H9 (cell line): ENCODE measurements at places on chromosomes 2 and 18.

- no peak for DNase-seq
Observed at GRCh38 chr2:107775211-107775610, 51.5 kb upstream of the RGPD4 start.

- DNase-seq: no peak
Observed at GRCh38 chr2:66101206-66101605, 333.7 kb upstream of the MEIS1 start.

GRCh38 chr2:46915281-46915810 lies at the start of gene MCFD2:
MCFD2 (minus strand) TSS chr2:46915806; CDS start chr2:46909171, 6,635 bp downstream.
- no peak for DNase-seq

DNA sequence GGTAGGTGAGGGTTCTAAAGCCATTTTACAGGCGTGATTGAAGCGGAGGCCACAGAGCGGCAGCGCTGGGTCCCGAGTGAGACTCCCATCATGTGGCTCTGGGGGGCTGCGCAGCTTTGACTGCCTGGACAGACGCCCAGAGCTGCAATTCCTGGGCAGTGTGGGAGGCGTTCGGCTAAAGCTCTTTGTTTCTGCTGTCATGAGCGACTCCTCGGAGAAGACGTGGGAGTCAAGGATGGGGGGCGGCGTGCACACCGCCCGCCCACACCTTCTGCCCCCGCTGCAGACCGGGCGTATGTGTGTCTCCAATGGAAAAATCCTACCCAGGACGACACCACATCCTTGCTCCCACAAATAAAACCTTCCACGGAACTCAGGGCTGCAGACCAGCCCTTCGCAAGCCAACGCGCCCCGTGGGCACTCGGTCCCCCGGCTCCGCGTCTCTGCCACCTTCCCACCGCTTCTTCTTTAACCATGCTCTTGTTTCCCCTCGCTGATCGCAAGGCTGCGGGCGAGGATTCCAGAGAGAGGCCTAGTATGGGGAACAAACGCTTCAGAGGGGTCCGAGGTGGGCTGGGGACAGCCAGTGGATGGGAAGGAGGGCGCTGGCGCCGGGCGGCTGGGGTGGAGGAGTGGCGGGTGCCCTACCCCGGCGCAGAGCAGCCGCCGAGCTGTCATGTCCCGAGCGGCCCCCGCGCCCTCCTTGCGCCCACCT lies 680 bp upstream of the LBH start:
- peak; percentile 59 for DNase-seq

DNA sequence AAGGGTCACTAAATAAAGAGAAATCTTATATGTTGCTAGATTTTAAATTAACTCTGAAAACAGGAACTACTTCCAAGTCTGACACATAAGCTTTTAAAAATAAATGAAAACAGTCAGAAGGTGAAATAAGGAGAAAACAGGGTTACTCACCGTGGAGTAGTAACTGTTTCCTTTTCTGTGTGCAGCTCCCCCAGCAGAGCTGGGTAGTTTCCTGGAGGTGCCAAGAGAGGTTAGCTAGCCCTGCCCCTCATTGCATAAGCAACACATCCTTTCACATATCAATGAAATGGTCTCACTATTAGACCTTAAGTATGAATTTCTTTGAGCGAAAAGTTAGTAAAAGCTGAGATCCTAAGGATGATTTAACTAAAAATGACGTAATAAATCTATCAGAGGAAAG lies 54.0 kb upstream of the GPR75 start:
- DNase-seq: no peak

DNA sequence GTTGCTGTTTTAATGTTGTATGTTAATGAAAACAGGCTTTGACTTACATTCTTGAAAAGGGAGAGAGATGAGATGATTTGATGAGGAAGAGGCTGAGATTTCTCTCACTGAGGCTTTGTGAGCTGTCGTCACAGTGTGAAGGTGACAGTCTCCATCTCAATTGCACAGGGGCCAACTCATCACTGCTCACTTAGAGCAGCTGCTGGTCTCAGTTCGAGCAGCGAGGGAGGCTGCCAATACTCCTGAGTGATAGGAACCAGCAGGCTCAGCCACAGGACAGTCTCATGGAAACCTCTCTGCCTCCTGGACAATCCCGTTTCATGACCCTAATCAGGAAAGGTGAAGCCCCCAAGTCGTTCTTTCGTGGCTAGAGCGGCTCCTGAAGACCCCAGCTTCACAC lies 170.7 kb upstream of the SOX11 start:
- no peak for DNase-seq

DNA sequence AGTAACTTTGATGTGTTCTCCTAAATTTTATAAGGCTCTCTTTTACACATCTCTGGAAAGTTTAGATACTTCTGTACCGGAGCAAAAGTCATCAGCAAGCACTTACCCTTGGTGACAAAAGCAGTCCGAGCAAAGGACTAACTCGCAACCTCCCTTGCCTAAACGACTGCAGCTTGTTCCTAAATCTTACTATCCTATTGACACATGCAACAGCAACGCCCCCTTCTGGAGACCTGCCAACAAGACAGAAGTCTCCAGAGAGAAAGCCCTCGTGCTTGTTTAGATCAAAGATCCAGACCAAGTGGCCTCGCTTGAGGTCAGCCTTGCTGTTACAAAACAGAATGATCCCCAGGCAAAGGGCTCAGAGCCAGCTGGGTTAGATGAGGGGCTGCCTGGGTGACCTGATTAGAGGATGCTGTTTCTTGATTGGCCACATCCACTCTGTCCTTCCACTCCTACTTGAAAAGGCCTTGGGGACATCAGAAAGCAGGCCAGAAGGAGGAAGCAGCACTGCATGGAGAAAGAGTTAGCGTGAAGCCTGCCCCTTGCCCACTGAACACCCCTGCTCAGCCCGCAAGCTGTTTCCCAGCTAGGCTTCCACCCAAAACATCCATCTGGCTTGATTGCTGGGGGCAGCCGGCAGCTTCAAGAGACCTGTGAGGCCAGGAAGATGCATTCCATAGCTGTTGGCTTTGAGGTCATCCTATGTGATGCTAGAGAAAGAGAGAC lies 94.3 kb downstream of the HNRNPLL start:
- DNase-seq: peak; percentile 92

GRCh38 chr2:124563426-124563825 lies 538.3 kb downstream of the CNTNAP5 start:
- no peak for DNase-seq

DNA sequence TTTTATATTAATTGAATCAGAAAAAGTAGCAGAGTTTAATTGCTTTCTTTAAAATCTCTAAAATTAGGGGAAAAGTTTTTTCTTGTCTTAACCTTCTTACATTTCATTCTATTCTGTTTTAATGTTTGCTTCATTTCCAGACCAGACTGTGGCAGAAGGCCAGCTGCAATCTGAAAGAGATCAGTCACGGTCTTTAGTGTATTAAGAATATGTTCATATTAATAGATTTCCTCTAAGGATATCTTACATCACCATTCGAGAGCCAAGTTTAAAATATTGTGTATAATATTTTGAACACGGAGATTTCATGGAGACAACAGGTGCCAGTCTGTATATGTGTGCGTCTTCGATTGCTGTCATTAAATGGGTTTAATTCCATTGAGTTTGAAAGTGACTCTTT lies 230.9 kb upstream of the ZSWIM2 start:
- DNase-seq: no peak

- no peak for DNase-seq
Observed at GRCh38 chr2:98508709-98509066, 64.0 kb downstream of the INPP4A start.

- peak; percentile 35 for DNase-seq
Observed at GRCh38 chr2:160647967-160648685, 154.5 kb upstream of the RBMS1 start.

DNA sequence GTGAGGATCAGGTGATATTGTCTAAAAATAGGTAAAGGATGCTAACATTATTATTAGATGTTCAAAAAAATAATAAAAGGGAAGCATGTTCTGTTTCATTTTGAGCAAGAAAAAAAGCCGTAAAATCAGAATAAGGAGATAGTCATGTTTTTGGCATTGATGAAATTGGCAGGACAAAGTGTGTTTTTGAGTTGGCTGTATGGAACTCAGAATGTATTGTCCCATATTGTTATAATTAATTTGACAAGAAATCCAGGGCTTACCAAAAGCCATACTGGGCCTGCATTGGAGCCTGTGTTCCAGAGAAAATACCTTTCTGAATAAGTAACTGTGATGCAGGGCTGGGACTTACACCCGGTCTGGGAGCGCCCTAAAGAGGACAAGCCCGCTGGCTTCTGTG lies 232.0 kb downstream of the AGAP1 start:
- DNase-seq: no peak

DNA sequence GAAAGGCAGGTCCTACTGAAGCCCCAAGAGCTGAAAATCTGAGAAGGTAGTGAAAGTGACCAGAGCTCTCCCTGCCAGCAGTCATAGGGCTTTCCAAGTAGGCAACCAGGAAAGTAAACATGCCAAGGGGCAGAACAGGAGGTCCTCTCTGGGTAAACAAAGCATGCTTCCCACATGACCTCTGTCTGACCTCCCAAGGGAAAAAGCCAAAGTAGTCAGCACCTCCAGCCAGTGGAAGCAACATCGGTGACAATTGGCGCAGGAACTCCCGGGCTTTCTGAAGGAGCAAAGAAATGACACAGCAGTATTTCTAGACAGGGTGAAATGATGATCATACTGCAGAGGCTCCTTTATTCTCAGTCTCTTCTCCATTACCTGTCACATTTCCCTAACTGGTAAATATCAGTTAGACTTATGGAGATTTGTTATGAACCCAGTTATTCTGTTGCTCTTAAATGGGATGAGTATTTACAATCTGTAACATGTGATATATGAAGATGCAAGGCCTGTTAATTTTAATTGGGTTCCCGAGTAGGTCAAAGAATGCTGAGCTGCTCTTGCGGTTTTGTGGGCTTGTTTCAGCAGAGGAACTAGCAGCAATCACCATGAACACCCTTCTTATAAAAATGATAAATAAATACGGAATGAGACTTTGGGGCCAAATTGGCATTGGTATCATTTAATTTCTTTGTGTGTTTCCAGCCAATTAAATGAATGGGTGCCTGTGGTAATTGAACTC lies 321.0 kb downstream of the RND3 start:
- DNase-seq: no peak

- DNase-seq: no peak
Observed at GRCh38 chr18:62655520-62656219, 59.7 kb upstream of the PHLPP1 start.

DNA sequence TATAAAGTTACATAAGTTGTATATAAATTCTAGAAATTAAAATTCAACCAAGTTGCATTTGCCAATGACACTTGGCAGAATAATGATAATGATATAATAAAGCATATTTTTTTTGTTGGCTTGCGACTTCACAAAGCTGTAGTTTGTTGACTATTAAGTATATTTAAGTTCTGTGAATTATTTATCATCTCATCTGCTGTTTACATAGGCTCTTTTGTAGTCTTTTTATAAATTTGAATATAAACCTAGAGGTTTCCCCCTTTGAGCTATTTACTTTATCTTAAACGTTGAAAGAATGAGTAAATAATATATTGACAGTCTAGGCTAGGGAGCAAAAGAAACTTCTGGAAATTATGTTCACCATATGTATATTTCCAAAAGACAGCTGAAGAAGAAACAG lies 32.9 kb downstream of the C18orf63 start:
- no peak for DNase-seq

GRCh38 chr2:228653884-228654283 lies 472.4 kb upstream of the SPHKAP start:
- no peak for DNase-seq

- no peak for DNase-seq
Observed at GRCh38 chr18:53441761-53442414, 782.6 kb downstream of the MBD2 start.

DNA sequence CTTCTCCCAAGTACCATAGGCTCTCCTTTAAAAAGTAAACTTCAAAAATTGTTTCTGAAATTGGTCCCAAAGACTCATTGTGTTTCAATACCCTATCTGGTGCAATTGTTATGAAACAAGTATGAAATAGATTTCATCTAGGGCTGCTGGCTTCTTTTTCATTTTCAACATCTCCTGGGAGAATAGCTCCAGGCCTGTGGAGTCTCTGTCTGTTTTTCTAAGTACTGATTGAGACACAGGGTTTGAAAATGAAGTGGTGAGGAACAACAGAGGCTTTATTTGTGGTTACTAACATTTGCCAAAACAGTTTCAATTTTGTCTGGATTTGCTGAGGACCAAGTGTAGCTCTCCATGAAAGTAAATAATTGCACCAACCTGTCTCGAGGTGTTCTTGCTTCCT lies 315.9 kb upstream of the LRATD1 start:
- no peak for DNase-seq
